ENCODE measurements at places on chromosomes 6 and 20.

GRCh38 chr6:21537637-21538036 is 55.9 kb upstream of the SOX4 start:
- H3K27me3 ChIP-seq, result no peaks in the 10 kb centered on the region
- H3K36me3 ChIP-seq, result no peaks in the 10 kb centered on the region
- no peaks in the 10 kb centered on the region for H3K4me1 ChIP-seq
- no peak for DNase-seq
- H3K4me3 ChIP-seq, result no peak overlapping the region

GRCh38 chr20:62087227-62087626 is 21.5 kb upstream of the TAF4 start:
- H3K36me3 ChIP-seq, result no peaks in the 10 kb centered on the region
- DNase-seq, result no peak
- no peak overlapping the region for H3K27ac ChIP-seq
- no peak overlapping the region for H3K4me3 ChIP-seq

GRCh38 chr6:137866914-137867684 is at the start of gene TNFAIP3:
Gene TNFAIP3 (plus strand): TSS chr6:137867259. CDS start chr6:137871228, 3,969 bp downstream.
- DNase-seq, result peak; percentile 95
- H3K4me1 ChIP-seq, result peaks cover 24% of the 10 kb centered on the region
- H3K27ac ChIP-seq, result peak within 1 kb of the TSS; percentile 82

DNA sequence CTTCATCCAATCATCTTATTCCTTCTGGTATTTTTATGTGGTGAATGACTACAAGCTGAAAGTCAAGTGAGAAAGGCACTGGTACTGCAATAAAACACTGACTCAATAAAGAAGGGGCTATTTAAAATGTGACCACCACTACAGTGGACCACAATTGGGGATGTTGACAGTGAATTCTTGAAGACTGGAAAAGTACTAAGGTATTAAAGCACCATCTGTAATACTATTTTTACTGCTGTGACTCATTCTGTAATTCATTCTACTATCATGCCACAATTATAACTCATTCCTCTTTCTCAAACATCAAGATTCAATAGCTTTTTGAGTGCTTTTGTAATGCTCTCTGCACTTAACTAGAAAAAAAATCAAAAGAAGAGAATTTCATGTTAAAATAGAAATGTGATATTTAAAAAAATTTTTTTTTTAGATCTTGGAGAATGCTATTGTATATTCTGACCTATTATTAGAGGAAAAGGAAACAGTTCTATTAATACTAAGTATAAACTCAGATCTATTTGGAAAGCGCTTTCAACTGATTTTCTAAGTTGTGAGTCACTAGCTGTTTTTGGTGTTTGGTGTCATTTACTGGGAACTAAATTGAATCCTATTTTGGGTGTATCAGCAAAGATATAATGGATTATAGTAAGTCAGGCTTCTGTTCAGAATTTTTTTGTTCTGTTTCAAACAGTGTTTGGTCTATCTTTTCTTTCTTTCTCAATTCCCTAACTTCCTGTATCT is 104.7 kb upstream of the TMEM170B start:
- H3K27me3 ChIP-seq, result no peaks in the 10 kb centered on the region
- peak overlapping the region; percentile 82 for H3K27ac ChIP-seq
- H3K4me1 ChIP-seq, result no peaks in the 10 kb centered on the region
- DNase-seq, result no peak
- H3K36me3 ChIP-seq, result no peaks in the 10 kb centered on the region

DNA sequence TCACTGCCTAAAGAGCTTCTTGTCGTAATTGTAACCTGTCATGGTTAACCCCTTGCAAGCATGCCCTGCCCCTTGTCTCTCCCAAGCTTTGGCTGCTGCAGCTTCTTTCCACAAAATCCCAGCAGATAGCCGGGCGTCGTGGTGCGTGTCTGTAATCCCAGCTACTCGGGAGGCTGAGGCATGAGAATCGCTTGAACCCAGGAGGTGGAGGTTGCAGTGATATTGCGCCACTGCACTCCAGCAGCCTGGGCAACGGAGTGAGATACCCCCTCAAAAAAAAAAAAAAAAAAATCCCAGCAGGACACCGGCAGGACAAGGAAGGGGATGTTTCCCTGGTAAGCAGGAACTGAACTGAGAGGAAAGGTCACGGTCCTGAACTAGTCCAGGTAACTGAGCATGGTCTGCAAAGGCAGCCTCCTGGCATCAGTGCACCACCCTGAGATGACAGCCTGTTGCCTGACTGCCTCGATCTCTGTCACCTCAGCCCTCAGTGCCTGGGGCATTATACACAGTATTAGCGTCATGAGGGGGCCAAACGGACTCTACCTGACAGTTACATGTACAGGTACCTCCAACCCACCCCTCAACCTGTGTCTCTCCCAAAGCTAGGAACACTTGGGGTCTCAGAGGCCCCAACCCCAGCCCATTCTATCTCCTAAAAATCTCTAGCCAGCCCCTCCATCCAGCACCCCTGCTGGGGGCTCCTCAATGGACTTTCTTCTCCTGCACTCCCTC is 1.8 kb downstream of the LZTS3 start:
- peaks cover 13% of the 10 kb centered on the region for H3K4me1 ChIP-seq
- H3K27ac ChIP-seq, result no peak overlapping the region
- DNase-seq, result peak; percentile 54

GRCh38 chr6:163324688-163325389 is 89.7 kb upstream of the QKI start:
- peak overlapping the region; percentile 29 for H3K27ac ChIP-seq
- H3K36me3 ChIP-seq, result no peaks in the 10 kb centered on the region
- peaks cover 14% of the 10 kb centered on the region for H3K4me1 ChIP-seq
- H3K27me3 ChIP-seq, result no peaks in the 10 kb centered on the region
- peak; percentile 80 for DNase-seq

- no peak overlapping the region for H3K4me3 ChIP-seq
- no peaks in the 10 kb centered on the region for H3K27me3 ChIP-seq
- no peak for DNase-seq
- no peak overlapping the region for H3K27ac ChIP-seq
Measured at GRCh38 chr20:54608039-54608745, 132.8 kb downstream of the DOK5 start.

DNA sequence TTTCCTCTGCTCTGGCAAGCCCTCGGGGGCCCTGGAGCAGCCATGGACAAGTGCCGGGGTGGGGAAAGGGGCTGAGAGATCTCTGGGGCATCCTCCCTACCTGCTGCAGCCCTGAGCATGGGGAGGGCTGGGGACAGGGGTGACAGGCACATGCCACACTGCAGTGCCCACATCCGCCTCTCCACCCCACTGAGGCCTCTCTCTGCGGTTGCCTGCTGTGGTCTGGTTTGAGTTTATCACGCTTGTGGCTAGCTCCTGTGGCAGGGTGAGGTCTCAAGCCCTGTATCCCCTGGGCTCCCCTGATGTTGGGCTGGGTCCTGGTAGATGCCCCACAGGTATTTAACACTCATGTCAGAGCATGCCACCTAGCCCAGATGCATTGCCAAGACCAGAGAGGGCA is 52.9 kb upstream of the MLN start:
- no peaks in the 10 kb centered on the region for H3K27me3 ChIP-seq
- DNase-seq, result no peak
- no peaks in the 10 kb centered on the region for H3K36me3 ChIP-seq
- no peak overlapping the region for H3K4me3 ChIP-seq

DNA sequence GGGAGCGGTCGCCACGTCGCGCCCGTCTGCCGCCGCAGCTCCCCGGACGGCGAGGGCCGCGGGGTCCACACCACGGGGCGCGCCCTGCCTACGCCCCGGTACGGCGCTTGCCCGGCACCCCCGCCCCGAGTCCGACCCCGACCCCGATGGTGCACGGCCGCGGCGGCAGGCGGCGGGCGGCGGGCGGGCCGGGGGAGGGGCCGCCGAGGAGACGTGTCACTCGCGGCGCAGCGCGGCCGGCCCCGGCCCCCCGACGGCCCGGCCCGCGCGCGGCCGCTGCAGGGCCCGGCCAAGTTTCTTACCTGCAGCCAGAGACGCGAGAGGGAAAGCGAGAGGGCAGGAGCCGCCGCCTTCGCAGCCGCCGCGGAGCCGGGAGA is 328 bp downstream of the RRBP1 start:
- peaks cover 13% of the 10 kb centered on the region for H3K4me1 ChIP-seq
- peak overlapping the region; percentile 79 for H3K4me3 ChIP-seq
- DNase-seq, result no peak
- H3K27ac ChIP-seq, result peak overlapping the region; percentile 87
- no peaks in the 10 kb centered on the region for H3K27me3 ChIP-seq
- H3K36me3 ChIP-seq, result no peaks in the 10 kb centered on the region

DNA sequence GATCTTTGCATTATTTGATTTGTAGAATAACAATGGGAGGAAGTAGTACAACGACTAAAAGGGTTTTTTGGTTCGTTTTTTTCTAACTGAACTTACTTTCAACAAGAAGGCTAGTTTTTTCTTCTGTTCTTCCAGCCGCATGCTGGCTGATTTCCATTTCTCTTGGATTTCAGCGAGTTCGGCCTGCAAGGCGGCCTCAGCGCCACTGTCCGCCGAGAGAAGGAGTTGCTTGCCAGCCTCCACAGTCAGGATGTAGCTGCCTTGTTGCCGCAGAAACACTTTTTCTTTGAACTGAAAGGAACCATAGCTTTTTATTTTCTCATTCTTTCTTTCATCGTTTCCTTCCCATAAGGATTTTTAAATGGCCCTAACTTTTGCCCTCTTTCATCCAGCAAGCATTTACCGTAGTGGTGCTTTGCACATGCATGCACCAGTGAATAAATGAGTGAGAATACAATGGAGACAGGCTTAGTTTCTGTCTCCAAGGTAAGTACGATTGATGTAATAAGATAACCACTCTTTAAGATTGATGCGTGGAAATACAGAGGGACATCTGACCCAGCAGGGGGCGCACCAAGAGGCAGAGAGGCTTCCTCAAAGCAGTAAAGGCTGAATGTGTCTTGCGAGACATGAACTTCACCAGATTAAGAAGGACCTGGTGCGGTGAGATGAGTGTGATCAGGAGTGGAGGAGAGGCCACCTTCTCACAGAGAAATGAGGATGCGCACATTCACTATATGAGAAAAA is 398.8 kb downstream of the ESR1 start:
- H3K4me1 ChIP-seq, result no peaks in the 10 kb centered on the region
- no peak for DNase-seq
- no peak overlapping the region for H3K27ac ChIP-seq
- no peak overlapping the region for H3K4me3 ChIP-seq
- H3K27me3 ChIP-seq, result no peaks in the 10 kb centered on the region
- H3K36me3 ChIP-seq, result peaks cover 55% of the 10 kb centered on the region

DNA sequence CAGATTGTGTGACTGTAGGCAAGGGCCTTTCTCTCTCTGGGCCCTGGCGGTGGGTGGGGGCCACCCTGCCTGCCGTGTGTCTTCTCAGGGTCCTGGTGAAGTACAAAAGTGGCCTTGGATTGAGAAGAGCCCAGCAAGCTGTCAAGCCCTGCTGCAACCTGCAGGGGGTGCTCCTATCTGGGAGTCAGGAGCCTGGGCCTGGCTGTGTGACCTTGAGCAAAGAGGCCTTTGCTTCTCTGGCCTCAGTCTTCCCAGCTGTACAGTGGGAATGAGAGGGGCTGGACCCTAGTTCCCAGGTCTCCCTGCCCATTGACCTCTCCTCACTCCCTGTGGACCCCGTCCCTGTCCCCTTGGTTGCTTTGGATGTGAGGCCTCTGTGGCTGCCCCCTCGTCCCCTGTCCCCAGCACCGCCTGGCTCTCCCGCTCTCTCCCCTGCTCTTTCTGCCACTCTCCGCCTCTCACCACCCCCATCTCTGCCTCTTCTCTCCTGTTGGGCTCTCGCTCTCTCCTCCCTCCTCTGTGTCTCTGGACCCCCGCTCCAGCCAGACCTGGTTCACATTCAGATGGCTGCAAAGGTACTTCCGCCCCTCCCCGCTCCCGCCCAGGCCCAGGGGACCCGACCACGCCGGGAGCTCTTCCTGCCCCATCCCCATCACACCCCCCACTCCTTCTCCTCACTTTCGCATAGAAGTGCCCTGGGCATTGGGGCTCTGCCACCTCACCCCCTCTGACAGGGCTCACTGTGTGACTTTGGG is 46.7 kb downstream of the SRC start:
- no peak for DNase-seq
- no peak overlapping the region for H3K27ac ChIP-seq
- H3K27me3 ChIP-seq, result no peaks in the 10 kb centered on the region

DNA sequence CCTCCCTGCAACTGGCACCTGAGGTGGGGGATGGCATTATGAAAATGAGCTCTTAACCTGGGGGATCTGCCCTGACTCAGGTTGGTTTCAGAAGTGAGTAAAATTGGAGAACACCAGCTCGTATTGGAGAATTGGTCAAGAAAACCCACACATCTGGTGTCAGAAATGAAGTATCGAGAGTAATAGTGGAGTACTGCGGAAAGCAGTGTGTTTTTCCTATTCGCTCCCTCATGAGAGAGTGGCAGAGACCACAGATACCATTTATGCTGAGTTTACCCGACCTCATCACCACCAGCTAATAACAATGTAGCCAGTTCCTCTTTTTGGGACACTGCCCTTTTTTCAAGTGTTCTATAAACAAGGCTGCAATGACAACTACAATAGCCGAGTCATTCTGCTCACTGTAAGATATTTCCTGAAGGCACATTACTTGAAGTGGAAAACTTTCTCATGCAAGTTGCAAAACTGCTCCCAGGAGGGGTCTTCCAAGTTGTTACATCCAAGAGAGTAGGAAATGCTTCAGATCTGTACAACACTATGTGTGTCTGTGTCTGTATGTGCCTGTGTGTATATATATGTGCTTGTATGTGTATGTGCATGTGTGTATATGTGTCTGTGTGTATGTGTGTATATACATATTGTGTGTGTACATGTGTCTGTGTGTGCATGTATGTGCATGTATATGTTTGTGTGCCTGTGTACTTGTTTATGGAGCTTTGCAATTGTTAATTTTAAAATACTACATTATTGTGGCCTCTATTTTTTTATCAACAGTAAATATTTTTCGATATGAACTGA is 106.0 kb upstream of the CST7 start:
- no peaks in the 10 kb centered on the region for H3K36me3 ChIP-seq
- H3K27me3 ChIP-seq, result no peaks in the 10 kb centered on the region
- no peak for DNase-seq
- no peak overlapping the region for H3K27ac ChIP-seq
- H3K4me3 ChIP-seq, result no peak overlapping the region
- no peaks in the 10 kb centered on the region for H3K4me1 ChIP-seq

DNA sequence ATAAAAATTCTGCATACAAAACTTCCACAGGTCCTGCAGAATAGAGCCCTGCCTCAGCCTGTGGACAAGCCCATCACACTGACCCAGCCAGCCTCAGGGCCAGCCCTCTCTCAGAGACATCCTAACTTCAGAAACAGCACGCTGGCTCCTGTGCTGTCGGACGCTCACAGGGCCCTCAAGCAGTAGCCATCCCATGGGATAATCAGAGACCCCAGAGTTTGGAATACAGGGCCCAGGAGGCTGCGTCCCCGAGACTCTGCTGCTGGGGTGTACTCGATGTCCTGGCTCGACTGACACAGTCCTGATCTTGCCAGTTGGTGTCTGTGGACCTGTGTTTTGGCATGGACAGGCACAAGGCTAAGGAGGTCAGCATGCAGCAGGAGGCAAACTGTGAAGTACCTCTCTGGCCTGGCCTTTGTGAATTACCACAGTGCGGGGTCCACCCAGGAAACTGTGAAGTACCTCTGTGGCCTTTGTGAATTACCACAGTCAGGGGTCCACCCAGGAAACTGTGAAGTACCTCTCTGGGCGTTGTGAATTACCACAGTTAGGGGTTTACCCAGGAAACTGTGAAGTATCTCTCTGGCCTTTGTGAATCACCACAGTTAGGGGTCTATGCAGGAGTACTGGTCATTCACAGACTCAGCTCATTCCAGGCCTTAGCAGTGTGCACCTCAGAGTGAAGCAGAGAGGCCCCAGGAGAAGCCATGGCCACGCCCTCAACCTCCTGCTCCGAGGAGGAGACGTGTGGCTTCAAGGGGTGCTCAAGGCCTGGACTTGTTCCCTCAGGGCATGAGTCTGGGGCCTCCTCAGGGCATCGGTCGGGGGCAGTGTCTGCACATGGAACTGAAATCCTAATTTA is 212.4 kb downstream of the SYNDIG1 start:
- no peaks in the 10 kb centered on the region for H3K27me3 ChIP-seq
- peak; percentile 33 for DNase-seq
- H3K36me3 ChIP-seq, result no peaks in the 10 kb centered on the region
- no peak overlapping the region for H3K27ac ChIP-seq
- no peaks in the 10 kb centered on the region for H3K4me1 ChIP-seq
